ENCODE measurements at places on chromosomes 12 and 14.

DNA sequence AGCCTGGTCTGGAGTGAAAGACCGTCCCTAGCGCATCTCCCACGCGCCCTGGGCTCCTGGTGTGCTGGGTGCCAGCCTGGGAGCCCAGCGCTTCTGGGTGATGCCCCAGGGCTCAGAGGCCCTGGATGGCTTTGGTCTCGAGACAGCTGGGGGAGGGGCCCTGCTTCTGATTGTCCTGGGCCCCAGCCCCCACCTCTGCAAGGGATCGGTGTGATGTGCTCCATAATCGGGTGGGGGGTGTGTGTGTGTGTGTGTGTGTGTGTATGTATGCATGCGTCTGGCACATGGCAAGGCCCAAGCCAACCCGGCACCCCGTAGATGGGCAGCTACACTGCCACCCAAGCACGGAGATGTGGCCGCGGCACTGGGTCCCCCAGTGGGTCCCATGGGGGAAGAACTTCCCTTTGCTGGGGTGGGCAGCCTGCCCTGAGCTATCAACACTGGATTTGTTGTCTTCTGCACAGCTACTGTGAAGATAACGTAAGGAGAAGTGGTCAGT, 3.1 kb downstream of the ZBTB42 start:
- no peak for DNase-seq

DNA sequence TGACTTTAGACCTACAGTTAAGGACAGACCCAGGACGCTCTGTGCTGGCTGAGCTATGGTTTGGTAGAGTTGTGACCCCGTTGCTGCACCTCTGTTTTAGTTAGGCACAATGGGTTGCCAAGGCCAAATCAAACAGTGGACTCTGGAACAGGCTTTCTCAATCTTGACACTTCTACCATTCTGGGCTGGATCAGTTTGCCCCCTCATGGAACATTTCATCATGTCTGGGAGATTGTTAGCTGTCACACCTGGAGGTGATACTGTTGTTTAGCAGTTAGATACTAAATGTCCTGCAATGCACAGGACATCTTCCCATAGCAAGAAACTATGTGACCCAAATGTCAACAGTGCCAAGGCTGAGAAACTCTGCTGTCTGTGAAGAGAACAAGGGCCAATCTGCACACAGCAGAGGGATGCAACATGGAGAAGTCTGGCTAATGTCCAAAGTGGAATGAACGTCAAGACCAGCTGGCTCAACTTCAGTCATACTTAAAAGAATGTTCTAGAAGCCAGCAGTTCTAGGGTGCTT, 65.6 kb upstream of the DICER1 start:
- DNase-seq = no peak

DNA sequence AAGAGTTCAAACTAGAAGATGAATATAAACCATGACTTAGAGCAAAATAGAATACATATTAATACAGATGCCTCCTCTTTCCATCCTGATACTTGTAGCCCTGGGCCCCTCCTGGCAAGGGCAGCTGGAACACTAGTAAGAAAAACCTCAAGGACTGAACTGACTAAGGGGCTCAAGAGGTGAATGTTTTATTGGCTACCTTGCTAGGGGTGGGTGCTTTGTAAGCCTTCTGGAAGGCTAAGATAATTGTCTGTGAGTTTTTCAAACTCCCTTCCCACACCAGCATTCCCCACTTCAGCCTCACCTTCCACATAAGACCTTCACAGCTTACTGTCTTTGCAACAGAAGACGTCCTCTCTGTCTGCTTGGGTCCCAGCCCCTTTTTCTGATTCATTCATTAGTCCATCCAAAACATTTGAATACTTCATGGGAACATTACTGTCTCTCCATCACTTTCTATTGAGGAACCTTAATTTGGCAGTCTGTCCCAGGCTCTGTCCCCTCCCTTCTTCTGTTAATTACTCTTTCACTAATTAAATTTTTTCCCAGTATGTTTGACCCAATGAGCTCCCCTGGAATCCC, 1.1 kb upstream of the MARCHF9 start:
- DNase-seq = no peak

DNA sequence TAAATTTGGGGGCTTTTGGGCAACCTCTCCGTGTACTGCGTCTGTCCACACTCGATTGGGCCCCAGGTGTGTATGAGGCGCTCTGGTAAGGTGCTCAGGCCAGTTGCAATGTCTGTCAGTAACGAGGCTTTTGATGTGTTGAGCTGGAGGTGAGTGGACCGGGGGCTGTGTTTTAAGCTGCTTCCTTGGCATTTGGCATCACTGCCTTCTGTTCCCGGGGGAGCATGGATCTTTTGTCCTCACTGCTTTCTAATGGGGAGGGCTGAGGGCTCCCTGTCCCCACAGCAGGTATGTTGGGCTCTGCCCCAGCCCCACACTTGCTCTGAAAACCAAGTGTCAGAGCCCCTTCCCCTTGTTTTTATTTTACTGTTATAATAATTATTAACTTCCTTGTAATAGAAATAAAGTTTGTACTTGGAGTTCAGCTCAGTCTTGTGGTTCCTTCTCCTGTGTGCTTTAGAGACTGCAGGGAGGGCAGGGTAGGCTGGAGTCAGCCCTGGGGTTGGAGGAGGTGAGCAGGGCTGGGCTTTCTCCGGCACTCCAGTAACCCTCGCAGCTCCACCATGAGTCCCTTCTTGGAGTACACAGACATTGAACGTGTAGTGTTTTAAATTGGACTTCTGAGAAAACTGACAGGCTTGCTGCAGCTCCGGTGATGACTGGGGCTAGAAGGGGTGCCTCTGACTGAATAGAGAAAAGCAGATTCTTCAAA, 28.0 kb downstream of the TRAFD1 start:
- no peak for DNase-seq

GRCh38 chr14:92439537-92440344, 73.8 kb upstream of the RIN3 start:
- no peak for DNase-seq

- peak; percentile 71 for DNase-seq
Measured at GRCh38 chr12:49342066-49342913, 4.4 kb upstream of the DNAJC22 start.

DNA sequence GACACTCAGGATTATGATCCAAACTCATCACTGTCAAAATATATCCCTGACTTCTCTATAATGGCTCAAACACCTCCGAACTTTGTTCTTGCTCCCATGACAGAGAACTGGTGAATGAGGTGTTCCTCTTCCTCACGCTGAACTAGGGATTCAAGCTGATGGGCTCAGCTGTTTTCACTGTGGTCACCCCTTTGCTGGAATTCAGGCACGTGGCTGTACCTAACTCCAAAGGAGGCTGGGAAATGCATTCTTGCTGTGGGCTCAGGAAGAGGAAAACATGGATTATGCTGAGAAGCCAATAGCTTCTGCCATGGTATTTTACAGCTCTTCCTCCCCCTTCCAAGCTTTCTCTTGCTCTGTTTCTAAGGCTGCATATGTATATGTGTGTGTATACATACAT, 43.9 kb downstream of the STXBP6 start:
- no peak for DNase-seq

DNA sequence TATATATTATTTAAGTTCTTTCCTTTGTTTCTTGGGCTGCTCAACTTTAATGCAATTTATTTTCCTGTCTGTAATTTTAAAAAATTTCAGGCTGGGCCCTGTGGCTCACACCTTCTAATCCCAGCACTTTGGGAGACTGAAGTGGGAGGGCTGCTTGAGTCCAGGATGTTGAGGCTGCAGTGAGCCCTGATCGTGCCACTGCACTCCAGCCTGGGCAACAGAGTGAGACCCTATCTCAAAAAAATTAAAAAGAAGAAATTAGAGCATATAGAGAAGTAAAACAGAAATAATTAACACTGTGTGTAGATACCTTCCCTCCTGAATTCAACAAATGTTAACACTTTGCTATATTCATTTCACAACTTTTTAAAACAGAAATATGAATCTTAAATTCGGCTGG, 74.2 kb downstream of the DENND5B start:
- no peak for DNase-seq

DNA sequence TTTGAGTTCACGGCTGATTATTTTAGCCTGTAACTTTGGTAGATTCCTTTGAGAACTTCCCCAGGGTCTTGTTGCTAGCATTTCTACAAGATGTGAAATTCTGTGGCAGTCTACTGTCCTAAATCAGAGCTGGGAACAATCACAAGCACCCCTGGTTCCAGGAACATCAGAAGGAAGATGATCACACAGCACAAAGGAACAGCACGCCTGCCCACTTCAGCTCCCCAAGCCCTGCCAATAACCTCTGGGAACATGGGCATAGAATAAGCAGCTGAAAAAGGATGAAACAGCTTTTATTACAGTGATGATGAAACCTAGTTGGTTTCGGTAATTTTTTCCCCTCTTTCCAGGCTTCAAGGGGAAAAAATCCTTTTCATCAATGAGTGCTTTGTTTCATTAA, 12.3 kb downstream of the GPR19 start:
- no peak for DNase-seq

GRCh38 chr12:125083072-125083471, 17.8 kb downstream of the AACS start:
- no peak for DNase-seq

Data from right renal pelvis (tissue), 4 donors.